Fibroblast of skin of right quadriceps (primary cell): ENCODE measurements at places on chromosomes 12 and 14.

- peak; percentile 41 for DNase-seq
These were observed 131.2 kb upstream of the FOXG1 start for GRCh38 chr14:28635387-28635786.

DNA sequence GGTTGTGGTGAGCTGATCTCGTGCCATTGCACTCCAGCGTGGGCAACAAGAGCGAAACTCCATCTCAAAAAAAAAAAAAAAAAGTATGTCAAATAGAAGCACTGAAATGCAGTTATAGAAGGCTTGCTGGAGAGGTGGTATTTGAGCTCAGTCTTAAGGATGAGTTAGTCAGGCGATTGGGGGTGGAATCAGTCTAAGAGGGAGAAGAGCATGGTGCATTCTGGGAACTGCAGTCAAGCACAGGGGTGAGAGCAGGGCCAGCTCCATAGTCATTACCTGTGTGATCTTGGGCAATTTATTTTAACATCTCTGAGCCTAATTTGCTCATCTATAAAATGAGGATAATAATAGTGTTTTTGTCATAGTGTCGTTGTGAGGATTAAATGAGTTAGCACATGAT lies 5.9 kb upstream of the GNB3 start:
- DNase-seq: no peak

DNA sequence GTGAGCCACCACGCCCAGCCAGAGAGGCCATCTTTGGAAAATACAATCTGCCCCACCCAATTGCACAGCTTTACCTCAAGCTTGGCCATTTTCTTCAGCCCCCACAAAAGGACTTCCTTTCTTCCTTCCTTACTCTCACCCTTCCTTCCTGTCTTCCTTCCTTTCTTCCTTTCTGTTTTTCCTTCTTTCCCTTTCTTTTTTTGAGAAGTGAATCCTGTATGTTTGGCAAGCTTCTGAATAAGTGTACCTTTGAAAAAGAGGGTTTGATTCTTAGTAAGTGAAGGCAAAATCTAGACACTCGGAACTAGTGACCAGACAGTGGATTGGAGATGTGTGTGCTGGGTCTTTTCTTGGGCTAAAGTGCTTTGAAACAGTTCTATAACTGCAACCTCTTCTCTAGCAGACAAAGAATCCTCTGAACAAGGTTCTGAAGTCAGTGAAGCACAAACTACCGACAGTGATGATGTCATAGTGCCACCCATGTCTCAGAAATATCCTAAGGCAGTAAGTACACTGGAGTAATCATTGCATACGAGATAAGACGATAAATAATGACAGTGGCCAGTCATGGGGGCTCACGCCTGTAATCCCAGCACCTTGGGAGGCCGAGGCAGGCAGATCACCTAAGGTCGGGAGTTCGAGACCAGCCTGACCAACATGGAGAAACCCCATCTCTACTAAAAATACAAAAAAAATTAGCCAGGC lies 49.5 kb downstream of the SUPT16H start:
- DNase-seq: no peak

DNA sequence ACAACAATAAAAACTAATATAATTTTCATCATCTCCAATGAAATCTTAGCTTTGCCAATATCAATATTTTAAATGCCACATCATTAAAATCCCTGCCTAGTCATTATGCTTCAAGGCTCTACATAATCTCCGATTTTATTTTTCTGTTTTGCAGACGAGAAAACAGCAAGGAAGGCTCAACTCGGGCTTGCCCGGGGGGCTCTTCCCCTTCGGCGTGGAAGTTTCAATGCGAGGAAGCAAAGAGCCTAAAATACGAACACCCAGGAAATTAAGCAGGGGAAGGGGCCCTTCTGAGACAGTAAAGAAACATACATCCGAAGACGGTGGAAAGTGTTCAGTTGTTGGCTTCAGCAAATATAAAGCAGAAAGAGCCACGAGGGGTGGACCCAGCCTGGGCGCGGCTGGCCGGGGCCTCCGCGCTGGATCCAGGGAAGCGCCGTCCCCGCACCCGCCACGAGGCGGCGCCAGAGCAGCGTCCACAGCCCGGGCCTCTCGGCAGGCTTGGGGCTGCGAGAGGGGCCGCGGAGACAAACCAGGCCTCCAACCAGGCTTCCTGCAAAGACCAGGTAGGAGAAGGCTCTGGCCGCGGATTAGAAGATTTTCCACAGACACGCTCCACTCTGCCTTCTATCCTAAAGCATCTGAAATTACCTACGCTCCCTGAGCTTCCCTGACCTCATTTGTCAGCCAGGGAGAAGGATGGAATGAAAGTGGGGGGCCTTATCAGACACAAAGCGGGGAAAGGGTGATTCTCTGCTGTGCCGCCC lies 77.2 kb downstream of the SERPINA3 start:
- peak; percentile 45 for DNase-seq

- peak; percentile 20 for DNase-seq
These were observed 230.6 kb upstream of the PLEKHG7 start for GRCh38 chr12:92472201-92472600.

- peak; percentile 79 for DNase-seq
These were observed 30.7 kb upstream of the ESR2 start for GRCh38 chr14:64324895-64325294.

- DNase-seq: no peak
These were observed 76.5 kb downstream of the FBXL14 start for GRCh38 chr12:1517734-1518525.

GRCh38 chr12:101021911-101022388 lies 188.1 kb downstream of the SLC5A8 start:
- peak; percentile 77 for DNase-seq

DNA sequence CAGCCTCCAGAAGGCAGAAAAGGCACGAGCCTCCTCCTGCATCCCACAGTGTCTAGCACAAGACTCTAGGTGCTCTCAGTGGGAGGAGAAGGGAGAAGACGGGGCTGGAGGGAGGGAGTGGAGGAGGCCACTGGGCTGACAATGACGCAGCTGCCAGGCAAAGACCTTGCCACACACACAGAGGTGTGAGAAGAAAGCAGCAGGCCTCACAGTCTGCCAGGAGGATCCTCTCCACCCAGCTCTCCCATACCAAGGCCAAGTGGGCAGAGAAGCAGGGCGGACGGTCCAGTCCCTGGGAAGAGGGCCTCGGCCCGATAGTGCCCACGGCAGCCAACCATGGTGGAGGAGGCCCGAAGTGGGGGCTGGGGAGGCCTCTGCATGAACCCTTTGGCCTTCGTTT lies 78.9 kb downstream of the NCOR2 start:
- no peak for DNase-seq

DNA sequence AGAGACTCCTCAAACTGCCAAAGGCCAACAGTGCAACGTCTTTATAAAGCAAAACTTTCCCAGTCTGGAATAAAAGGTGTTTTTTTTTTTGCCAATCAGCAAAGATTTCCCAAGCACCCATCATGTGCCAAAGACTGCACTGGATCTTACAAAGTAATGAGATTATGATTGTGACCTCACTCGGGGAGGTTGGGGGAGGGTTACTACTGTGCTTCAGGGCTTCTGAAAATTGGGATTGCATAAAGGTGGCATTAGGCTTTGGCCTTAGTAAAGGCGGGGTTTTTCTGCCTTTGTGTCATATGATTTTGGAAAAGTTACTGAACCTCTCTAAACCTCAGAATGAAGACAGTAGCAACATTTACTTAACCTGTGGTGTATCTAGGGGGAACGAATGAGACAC lies 233.8 kb downstream of the DACT1 start:
- no peak for DNase-seq

- no peak for DNase-seq
These were observed 13.3 kb downstream of the MOAP1 start for GRCh38 chr14:93171376-93171775.

DNA sequence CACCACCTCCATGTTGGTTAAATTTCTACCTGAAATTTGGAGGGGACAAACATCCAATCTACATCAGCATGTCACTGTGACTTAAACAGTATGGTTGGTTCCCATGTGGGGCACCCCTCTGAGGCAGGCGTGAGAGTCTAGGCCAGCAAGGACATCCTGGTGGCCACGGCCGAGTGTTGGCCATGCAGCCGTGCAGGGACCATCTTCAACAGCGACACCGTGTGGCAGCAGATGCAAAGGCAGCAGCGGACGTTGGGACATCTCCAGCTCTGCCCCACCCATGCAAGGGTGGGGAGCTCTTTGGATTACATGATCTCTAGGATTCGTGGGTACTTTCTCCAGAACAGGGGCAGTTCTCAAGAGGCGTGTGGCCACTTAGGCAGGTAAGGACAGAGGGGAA lies 49.8 kb downstream of the NOC4L start:
- no peak for DNase-seq

- no peak for DNase-seq
These were observed 168.7 kb downstream of the CFAP54 start for GRCh38 chr12:96658075-96658474.

DNA sequence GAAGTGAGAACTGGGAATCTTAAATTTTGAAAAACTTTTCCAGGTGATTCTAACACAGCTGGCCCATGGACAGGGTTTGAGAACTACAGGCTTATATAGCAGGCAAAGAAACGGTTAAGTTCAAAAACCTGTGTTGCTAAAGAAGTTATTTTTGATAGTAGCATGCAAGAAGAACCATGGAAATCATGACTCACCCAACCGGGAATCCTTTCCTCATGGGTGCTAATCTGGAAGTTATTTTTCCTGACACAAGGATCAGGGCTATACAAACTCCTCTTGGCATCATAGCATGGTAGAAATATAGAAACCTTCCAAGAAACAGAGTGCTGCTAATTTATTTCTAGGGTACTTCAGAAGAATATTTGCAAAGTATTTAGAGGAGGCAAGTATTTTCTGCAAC lies 588.7 kb downstream of the CCER1 start:
- DNase-seq: peak; percentile 80

DNA sequence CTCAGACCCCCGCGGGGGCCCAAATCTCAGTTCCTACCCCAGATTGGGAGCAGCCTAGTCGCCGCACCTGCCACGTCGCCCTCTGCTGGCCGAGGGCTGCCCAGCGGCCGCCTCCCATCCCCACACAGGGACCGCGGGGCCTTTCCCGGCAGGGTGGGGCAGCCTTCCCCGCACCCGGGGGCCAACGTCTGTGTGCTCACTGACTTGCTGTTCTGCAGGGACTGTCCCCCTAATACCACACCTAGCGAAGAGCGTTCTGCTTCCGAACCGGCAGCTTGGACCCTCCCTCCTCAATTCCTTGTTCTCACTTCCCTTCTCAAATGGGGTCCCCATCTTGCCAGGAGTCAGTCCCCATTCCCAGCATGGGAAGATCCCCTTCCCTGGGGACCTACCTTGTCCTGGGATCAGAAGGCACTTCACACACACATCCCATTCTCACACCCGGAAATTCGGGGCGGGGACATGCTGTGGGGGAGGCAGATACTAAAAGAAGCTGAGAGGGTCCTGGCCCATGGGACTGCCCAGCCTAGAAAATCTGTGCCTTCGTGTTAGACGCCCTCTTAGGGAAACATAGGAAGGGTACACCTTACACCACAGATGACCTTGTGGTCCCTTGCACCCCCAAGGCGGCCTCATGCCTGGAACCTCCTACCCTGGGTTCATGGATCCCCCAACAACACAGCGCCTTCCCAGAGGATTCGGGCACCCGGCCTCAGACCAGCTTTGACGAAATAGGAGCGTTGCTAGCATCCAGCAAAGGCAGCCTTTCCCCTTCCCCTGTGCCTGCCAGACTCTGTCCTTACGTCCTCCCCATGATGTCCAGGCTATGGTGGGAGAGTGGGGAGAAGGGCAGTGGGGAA lies 16.4 kb downstream of the ACVRL1 start:
- peak; percentile 22 for DNase-seq

- peak; percentile 74 for DNase-seq
These were observed 111.9 kb downstream of the FOXN3 start for GRCh38 chr14:89304972-89305703.

- peak; percentile 13 for DNase-seq
These were observed 126.7 kb downstream of the TTC6 start for GRCh38 chr14:37721976-37722659.

GRCh38 chr12:113271466-113271852 lies 50.2 kb downstream of the TPCN1 start:
- no peak for DNase-seq

DNA sequence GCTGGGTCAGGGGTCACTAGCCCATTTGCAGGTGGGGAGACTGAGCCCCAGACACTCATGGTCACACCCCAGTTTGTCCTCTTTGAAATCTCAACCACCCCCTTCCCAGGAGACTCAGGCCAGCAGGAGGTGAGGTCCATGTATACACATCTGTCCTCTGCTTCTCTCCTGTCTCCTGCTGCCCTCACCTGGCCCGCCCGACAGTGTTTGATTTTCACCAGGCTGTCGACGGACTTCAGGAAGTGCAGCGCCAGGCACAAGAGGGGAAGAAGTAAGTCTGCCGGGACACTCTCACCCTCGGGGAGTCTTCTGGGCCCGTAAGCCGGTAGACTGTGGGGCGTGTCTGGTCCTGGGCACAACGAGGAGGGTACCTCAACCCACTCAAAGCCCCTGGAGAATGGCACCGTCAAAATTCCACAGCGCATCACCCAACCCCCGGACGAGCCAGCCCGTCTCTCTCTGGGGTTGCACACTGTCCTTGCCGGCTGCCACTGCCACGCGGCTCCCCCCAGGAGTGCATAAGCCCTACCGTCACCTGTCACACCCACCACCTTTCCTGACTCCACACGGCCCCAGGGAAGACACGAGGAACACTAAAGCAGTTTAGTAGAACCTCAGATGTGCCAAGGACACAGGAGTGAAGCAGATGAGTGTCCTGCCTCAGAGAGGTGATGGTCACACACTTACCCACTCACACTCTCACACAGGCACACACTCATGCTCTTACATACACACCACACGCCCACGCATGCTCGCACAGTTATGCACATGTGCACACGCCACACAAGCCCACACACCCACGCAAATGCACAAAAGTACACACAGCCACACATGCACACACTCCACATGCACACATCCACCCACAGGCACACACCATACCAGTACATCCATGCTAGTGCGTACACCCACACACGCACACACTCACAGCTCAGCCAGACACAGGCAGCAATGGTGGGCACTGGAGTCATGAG lies 13.1 kb upstream of the SIVA1 start:
- DNase-seq: no peak

- DNase-seq: no peak
These were observed 235.2 kb downstream of the SLC41A2 start for GRCh38 chr12:104722601-104723534.

DNA sequence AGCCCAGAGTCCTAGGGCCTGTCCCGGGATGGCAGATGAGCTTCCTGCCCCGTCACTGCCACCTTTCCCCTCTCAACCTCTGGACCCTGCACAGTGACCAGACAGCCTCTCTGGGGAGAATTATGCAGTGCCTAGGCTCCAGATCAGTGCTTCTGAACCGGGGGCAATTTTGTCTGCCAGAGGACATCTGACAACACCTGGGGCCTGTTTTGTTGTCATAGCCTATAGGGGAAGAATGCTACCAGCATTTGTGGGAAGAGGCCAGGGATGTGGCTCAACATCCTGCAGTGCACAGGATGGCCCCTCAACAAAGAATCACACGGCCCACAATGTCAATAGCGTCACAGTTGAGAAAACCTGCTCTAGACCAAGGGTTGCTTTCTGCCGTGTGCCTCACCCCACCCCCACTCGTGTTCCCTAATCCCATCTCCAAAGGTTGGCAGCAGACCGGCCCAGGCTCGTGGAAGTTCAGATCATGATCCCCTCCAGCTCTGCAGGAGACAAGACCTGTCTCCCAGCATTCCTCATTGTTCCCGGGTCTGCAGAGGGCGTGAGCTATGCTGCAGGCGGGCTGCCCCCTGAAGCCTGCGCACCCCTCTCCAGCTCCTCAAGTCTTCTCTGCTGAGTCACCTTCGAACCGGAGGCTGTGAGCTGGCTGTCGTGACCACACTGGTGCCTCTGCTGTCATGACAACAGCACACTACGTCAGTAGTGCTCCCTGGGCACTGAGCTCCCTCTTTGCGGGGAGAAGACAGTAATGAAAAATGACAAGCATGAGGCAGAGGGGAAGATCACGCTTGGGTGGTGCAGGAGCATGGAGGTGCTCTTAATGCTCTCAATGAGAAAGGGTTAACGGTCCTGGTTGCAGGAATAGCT lies 2.0 kb upstream of the GAPDH start:
- peak; percentile 99 for DNase-seq
